A549 (cell line): ENCODE measurements at places on chromosomes 16 and 17.

DNA sequence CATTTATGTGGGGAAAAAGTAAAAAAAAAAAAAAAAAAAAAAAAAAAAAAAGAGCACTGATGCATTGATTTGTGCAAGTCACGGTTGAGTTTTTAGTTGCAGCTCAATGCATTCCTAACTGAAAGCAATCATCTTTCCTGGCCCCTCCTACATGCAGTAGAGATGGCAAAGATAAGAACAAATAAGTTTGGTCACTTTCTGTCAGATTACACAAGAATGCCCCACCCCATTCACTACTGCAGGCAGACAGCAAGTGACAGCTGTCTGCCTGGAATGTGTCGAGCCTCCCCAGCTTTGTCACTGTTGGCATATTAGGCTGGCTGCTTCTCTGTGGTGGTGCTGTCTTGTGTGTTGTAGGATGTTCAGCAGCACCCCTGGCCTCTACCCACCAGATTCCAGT lies 243.5 kb downstream of the FOXL1 start:
- DNase-seq, result no peak

GRCh38 chr17:8226536-8227237 lies 16.3 kb upstream of the AURKB start:
- peak; percentile 79 for DNase-seq

DNA sequence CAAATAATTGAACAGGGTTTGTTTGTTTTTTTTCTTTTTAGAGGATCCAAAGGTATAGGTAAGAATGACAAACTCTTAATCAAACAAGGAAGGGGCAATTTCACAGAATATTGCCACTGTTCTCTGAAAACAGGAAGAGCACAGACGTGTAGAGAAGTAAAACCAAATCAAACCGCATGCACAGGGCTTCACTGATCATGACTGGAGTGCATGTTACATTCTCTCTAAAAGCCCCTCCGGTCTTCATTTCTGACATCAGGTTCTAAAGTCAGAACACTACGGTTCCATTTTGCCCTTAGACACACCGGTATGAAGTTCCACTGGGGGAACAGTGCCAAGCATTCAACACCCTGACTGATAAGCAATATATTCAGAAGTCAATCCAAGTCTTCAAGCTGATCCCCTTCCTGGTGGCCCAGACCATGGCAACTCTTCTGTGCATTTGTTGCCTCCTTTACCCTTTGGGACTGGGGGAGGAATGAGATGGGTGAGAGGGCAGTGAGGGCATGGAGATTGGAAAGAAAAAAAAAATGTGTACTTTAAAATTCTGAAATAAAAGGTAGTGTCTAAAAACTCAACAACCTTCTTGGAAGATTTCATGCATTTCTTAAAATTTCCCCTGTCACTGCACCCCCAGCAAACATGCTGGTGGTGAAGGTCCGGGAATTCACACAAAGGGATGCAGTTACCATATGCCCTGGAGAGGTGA lies 1.4 kb downstream of the MMD start:
- DNase-seq, result no peak

- DNase-seq, result no peak
Measured at GRCh38 chr17:67656494-67657203, 61.1 kb upstream of the NOL11 start.

- DNase-seq, result no peak
Measured at GRCh38 chr17:59634632-59635541, 15.2 kb downstream of the CLTC start.

GRCh38 chr17:45222289-45222995 lies 757 bp downstream of the FMNL1 start:
- no peak for DNase-seq

- no peak for DNase-seq
Measured at GRCh38 chr17:28406473-28406814, 432 bp upstream of the SLC46A1 start.

DNA sequence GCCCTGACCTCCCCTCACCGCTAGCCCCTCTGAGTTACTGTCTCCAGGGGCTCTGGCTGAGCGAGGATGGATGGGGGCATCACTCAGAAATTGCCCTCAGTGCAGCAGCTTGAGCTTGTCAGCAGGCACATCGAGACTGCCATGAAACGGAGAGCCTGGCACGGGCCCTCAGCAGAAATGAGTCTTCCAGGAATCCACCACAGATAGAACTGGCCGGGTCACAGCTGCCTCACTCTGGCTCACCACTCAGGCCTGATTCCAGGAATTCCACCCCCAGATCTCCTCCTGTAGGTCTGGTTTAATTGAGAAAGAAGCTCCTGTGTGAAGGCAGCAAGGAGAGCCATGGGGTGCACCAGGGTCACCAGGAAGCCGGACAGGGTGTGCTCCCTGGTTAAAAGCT lies 85.5 kb downstream of the GSG1L start:
- no peak for DNase-seq

- no peak for DNase-seq
Measured at GRCh38 chr17:37065486-37066321, 117.0 kb downstream of the AATF start.

DNA sequence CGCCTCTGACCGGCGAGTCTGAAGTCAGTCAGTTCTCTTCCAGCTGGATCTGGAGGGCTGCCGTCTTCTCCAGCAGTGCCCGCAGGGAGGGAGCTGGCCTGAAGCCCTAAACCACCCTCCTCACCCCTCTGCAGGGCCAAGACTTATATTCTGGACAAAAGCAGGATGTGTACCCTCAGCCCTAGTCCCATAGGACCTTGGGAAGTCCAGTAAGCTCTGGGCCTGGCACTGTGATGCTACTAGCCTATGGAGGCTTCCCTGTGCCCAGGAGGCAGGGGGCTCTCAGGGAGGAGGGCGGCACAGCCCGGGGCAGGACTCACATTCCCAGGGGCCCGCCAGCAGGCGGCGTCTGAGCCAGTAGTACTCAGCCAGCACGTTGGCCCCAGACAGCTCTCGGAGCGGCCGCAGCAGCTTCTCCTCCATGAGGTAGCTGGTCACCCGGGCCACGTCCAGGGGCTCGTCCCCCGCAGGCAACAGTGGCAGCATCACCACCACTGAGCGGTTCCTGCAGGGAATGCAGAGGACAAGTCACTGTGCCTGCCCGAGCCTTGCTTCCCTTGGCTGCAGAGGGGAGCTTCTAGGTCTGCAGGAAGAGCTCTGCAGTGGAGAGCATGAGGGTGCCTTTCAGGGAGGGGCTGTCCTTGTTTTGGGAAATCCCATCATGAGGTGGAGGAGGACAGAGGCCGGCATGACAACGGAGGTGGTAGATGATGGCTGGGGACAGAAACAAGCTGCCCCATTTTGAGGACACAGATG lies 41.7 kb downstream of the RMI2 start:
- peak; percentile 60 for DNase-seq

DNA sequence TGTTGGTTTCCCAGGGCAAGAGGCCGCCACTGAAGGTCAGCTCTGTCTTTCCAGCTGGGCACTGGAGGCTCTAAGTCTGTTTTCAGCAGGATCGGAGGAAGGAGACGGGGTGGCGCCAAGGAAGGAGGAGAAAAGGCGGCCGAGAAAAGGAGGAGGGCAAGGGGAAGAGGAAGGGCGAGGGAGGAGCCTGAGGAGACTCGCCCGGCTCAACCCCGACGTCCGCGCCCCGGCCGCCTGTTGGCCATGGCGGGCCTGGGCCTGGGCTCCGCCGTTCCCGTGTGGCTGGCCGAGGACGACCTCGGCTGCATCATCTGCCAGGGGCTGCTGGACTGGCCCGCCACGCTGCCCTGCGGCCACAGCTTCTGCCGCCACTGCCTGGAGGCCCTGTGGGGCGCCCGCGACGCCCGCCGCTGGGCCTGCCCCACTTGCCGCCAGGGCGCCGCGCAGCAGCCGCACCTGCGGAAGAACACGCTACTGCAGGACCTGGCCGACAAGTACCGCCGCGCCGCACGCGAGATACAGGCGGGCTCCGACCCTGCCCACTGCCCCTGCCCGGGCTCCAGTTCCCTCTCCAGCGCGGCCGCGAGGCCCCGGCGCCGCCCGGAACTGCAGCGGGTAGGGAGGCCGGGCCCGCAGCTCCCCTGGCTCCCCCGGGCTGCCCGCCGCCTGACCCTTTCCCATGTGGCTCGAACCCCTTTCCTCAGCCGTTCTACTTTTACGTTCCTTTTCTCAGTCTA lies at the start of gene RNF135:
Gene RNF135, plus strand, starts transcription at position 209 of the 737 bp plus-strand sequence. Its CDS starts 35 bp downstream, at position 244.
- DNase-seq, result peak; percentile 95

DNA sequence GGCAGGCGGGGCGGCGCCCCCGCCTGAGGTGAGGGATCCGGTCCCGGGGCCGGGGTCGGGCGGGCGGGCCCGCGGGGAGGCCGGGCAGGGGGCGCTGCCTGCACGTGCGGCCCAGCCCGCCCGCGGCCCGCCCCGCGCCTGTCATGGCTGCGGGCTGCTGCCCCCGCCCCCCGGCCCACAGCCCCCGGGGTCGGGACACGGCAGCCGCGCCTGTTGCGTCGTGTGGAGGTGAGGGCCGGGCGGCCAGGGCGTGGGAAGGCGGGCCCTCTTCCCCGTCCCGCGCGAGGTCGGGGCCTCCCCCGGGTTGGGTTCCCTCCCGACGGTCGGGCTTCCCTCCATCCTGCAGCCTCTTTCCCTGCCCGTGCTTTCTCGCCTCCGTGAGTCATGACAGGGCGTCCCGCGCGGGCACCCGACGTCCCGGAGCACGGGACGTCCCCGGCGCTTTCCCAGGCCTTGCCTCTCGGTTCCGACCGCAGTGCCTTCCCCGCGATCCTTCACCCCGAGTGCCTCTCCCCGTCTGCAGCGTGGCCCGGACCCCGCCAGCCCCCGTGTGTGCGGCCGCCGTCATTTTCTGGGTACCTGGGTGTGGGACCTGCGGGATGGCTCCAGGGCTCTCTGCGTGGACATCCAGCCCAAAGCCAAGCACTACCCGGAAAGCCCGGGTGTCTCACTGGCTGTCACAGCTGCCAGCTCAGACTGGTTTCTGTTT lies 76.7 kb downstream of the CHD9 start:
- peak; percentile 55 for DNase-seq

DNA sequence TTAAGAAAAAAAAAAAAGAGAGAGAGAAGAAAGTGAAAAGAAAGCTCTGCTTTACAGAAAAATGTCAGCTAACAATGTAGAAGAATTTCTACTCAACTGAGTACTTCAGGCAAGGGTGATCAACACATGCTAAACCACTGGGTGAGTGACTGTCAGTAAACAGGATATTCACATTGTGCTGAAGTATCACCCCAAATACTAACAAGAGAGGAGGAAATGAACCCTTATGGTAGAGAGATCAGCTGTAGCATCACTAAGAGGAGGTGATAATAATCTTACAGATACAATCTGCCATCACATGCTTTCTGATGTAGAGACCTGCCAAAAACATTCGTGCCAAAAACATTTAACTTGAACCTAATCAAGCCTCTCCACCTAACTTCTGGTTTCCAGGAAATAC lies 30.7 kb upstream of the ICAM2 start:
- DNase-seq, result no peak

DNA sequence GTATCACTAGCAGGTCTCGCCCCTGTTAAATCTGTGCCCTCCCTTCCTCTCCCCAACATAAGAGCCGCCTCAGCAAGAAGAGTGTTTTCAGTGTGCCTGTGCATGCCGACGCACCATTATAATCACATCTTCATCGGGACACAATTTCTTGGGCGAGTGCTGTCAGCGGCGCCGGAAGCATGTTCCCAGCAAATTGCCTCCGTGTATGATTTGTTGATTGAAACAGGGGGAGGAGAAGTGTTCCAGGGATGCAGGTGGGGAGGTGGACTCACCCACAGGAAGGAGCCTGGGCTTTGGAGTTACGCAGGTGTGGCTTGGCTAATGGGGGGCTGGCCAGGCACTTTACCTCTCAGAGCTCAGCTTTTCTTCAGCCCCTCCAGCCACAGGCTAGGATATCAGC lies 53.6 kb downstream of the SPACA3 start:
- no peak for DNase-seq
